Airway epithelial cell (primary cell): ENCODE measurements at places on chromosomes 11 and 22. TPM values are rescaled to one million over a fixed set of nuclear protein-coding genes. Genes with fewer than 3 reads are reported as not detected.

The TRIM29 gene
- total RNA-seq, result 314 and 489 TPM in 2 replicates

The OR52I1 gene
- not detected in 2 replicates for total RNA-seq

The GLYAT gene
- not detected in 2 replicates for total RNA-seq

The CELSR1 gene
- total RNA-seq, result 87.2 and 108 TPM in 2 replicates

The CHRM1 gene
- not detected in 2 replicates for total RNA-seq

The CASP12 gene
- total RNA-seq, result not detected in 2 replicates

The CENPM gene
- 28.6 and 41.3 TPM in 2 replicates for total RNA-seq

The IL10RA gene
- total RNA-seq, result not detected in 2 replicates

The ELFN2 gene
- 3.2 and 4.7 TPM in 2 replicates for total RNA-seq

The FAM227A gene
- 0.98 and 2.6 TPM in 2 replicates for total RNA-seq

The NCAM1 gene
- not detected in 2 replicates for total RNA-seq

The EWSR1 gene
- 195 and 260 TPM in 2 replicates for total RNA-seq

The CTNND1 gene
- total RNA-seq, result 151 and 171 TPM in 2 replicates

The MOGAT2 gene
- total RNA-seq, result not detected in 2 replicates

The LSP1 gene
- total RNA-seq, result 0.23 and 1.1 TPM in 2 replicates

The TNNT3 gene
- total RNA-seq, result 0.71 and 0.98 TPM in 2 replicates

The CCDC87 gene
- 0.14 and 0.23 TPM in 2 replicates for total RNA-seq

The CNIH2 gene
- not detected in 2 replicates for total RNA-seq

The CEP126 gene
- 1.1 and 1.4 TPM in 2 replicates for total RNA-seq

The CHADL gene
- 2.1 and 3.9 TPM in 2 replicates for total RNA-seq

The LBHD1 gene
- 2.3 and 5.2 TPM in 2 replicates for total RNA-seq

The NAV2 gene
- 21.4 and 24.5 TPM in 2 replicates for total RNA-seq

The TRIM21 gene
- 10.2 and 13.8 TPM in 2 replicates for total RNA-seq

The CSRP3 gene
- total RNA-seq, result not detected in 2 replicates

The FADS3 gene
- total RNA-seq, result 16.9 and 18.3 TPM in 2 replicates

The OR8G1 gene
- total RNA-seq, result not detected in 2 replicates

The MMP12 gene
- total RNA-seq, result not detected in 2 replicates

The FKBP2 gene
- 64.6 and 77.1 TPM in 2 replicates for total RNA-seq

The SNX32 gene
- 0.14 and 0.56 TPM in 2 replicates for total RNA-seq

The KMT2A gene
- 13.2 and 23.0 TPM in 2 replicates for total RNA-seq

The ARHGAP20 gene
- total RNA-seq, result not detected in 2 replicates

The PPME1 gene
- total RNA-seq, result 42.0 and 44.9 TPM in 2 replicates

The FXYD6 gene
- total RNA-seq, result 0.21 TPM in 1 of 2 replicates, not detected in the other

The WNT7B gene
- total RNA-seq, result 26.1 and 29.7 TPM in 2 replicates

The ACR gene
- not detected in 2 replicates for total RNA-seq

The GGA1 gene
- total RNA-seq, result 46.5 and 48.0 TPM in 2 replicates

The KDM4E gene
- not detected in 2 replicates for total RNA-seq

The KRTAP5-7 gene
- total RNA-seq, result not detected in 2 replicates

The MMP27 gene
- total RNA-seq, result not detected in 2 replicates

The TPBGL gene
- total RNA-seq, result not detected in 2 replicates

The TCN1 gene
- total RNA-seq, result 18.8 and 20.5 TPM in 2 replicates

The TPH1 gene
- total RNA-seq, result under 0.01 and 0.05 TPM in 2 replicates

The TENM4 gene
- 4.2 and 19.3 TPM in 2 replicates for total RNA-seq

The APOA1 gene
- not detected in 2 replicates for total RNA-seq

The SCN4B gene
- 1.6 and 2.3 TPM in 2 replicates for total RNA-seq

The CRYAB gene
- 4.2 and 16.6 TPM in 2 replicates for total RNA-seq

The HTR3A gene
- total RNA-seq, result not detected in 2 replicates

The BSCL2 gene
- 59.5 and 69.4 TPM in 2 replicates for total RNA-seq

The RIMBP3B gene
- 0.14 TPM in 2 replicates for total RNA-seq

The IGLL5 gene
- not detected in 2 replicates for total RNA-seq

The THY1 gene
- 9.2 and 11.4 TPM in 2 replicates for total RNA-seq

The NDUFS8 gene
- 204 and 299 TPM in 2 replicates for total RNA-seq

The VPREB1 gene
- not detected in 2 replicates for total RNA-seq

The ACRV1 gene
- not detected in 2 replicates for total RNA-seq

The NPAS4 gene
- total RNA-seq, result not detected in 2 replicates

The SLC22A6 gene
- not detected in 2 replicates for total RNA-seq

The INCENP gene
- total RNA-seq, result 20.1 and 33.5 TPM in 2 replicates

The OR52N5 gene
- not detected in 2 replicates for total RNA-seq

The RAB38 gene
- total RNA-seq, result 86.3 and 86.4 TPM in 2 replicates
